Dorsolateral prefrontal cortex (tissue), 122 donors: ENCODE measurements at places on chromosomes 2 and 18. TPM values are rescaled to one million over a fixed set of nuclear protein-coding genes. Genes with fewer than 3 reads are reported as not detected.

SLC9A4 gene
- total RNA-seq: 0.31 TPM

CSRNP3 gene
- total RNA-seq: 92.6 TPM

AQP12B gene
- not detected for total RNA-seq

GCG gene
- total RNA-seq: not detected

CNGA3 gene
- 3.4 TPM for total RNA-seq

RTP5 gene
- total RNA-seq: 9.9 TPM

ABCG5 gene
- total RNA-seq: 0.68 TPM

KLHL29 gene
- total RNA-seq: 30.5 TPM

EFHD1 gene
- 201 TPM for total RNA-seq

IL36A gene
- total RNA-seq: not detected

STAT4 gene
- total RNA-seq: 28.2 TPM

IL1RN gene
- total RNA-seq: not detected

DNAJC5G gene
- total RNA-seq: 6.1 TPM

MTERF4 gene
- 52.8 TPM for total RNA-seq

STAT1 gene
- total RNA-seq: 78.0 TPM

- peak; percentile 50 for DNase-seq
Observed at GRCh38 chr2:96927405-96928171, 57.7 kb upstream of the SEMA4C start.

DNA sequence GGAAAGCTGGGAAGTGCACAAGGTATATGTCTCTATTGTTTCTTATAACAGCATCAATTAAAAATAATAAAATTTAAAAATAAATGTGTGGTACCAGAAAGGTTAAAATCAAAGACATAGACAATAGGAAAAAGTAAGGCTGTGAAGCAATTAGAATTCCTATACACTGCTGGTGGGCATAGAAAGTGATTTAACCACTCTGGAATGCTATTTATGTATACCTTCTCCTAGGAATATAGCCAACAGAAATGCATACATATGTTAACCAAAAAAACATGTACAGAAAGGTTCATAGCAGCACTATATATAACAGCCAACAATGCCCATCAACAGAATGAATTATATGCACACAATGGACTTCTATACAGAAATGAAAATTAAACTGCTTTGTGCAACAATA lies 43.0 kb downstream of the WDSUB1 start:
- DNase-seq: no peak

- no peak for DNase-seq
Observed at GRCh38 chr2:33317369-33318007, 159.0 kb upstream of the RASGRP3 start.

DNA sequence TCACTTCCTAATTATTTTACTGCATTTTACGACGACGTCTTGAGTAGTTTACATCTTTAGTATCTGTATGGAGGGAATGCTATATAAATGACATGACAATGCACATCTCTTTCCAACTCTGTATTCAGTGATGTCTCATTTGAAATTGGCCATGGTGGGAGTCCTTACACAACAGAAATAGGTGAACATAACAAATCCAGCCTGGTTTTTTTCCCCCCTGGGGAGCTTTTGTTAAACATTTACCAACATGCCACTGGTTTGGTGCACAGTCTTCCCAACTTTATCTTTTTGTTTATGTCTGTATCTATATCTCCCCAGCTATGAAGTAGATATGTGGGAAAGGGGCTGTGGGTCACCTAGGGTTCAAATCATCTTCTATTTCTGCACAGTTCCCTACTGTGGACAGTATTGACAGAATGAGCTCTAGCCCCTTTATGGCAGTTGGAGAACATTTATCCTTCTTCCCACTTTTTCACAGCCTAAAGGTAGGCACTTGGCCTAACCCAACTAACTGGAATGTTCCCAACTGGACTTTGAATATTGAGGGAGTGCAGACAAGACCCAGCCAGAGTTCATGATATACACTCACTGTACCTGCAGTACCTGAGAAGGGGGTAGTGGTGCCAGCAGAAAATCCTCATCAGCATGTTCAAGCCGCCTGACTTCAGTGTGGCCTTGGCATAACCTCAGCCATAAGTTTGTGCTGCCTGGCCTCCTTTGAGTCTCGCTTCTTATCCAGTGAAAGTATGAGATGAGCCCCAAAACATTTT lies 5.7 kb upstream of the RTKN start:
- DNase-seq: no peak

DNA sequence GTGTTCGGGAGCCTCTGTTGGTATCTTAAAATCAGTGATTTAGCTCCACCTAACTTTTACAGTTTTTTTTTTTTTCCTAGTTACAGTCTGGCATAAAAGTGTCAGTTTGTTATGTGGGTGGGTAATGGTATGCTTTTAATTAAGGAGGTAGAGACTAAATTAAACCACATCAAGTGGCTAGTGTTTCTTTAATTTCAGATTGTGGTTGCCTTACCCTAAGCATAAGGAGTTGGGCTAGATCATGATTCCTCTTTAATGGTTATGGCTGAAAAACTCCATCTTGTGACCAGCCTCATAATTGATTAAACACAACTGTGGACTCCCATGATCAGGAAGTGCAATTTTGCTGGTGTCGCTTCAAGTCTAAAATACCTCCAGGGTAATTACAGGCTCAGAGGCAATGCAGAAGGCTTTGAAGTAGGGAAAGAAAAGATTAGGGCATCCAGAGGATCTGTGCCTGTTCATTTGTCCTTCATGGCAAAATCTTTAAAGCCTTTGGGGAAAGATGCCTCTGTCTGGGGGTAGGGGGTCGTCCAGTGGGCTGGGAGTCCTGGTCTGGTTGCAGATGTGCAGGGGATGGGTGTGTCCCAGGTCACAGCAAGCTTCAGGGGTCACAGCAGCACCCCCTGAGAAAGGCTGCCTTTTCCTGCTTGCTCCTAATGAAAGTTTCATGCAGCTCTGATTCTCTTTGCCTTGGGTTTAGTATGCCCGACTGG lies 579.2 kb downstream of the BCL11A start:
- DNase-seq: no peak

DNA sequence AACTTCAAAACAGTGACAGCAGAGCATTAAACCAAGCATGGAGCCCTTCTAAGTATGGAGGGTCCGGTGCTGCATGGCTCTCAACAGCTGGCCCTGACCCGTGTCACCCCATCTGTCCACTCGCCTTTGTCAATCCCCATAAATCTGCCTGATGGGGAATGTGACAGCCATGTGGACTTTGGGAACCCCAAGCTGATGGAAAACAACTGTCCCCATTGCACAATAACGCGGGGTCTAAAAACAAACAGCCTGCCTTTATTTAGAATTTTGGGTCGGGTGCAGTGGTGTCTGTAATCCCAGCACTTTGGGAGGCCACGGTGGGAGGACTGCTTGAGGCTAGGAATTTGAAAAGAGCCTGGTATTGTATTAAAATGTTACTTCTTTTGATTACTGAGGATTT lies 17.1 kb upstream of the THADA start:
- no peak for DNase-seq

DNA sequence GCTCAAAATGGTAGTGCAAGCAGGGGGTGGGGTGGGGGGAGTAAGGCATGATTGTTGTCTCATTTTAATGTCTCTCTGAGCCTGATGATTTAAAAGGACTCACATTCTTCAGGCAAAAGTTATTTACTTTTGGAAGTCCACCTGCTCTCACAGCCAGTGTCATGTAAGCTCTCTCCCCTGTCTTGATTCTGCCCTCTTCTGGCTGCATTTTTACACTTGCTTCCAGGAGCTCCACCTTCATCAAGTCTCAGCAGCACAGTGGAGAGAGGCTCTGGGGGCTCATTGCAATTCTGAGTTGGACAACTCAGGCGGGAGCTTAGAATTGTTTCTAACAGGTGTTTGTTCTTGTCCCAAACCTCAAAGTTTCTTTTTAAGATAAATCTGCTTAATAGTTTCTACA lies 39.2 kb downstream of the GNAL start:
- no peak for DNase-seq

- DNase-seq: no peak
Observed at GRCh38 chr2:71951718-71952404, 195.8 kb downstream of the CYP26B1 start.

- DNase-seq: no peak
Observed at GRCh38 chr2:239229545-239230279, 171.1 kb downstream of the HDAC4 start.

DNA sequence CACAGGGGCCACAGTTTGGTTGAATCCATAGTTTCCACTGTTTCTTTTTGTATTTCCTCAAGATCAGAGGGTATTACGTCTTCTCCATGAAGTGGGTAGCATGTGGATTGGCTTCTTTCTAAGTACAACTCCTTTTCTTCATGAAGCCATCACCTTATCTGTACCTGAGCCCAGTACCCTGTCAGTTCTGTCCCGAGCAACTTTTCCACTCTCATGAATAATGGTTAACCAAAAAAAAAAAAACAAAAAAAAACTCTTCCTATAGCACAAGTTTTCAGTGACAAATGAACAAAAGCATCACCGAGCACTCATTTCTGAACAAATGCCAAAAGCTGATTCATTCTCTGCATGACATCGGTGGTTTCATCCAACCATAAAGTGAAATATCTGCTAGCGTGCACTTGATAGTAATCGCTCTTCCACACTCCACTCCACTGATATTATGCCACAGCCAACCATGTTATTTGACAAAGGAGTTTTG lies 53.0 kb upstream of the CCDC150 start:
- no peak for DNase-seq

- DNase-seq: no peak
Observed at GRCh38 chr2:43084699-43085091, 141.7 kb downstream of the ZFP36L2 start.

- DNase-seq: no peak
Observed at GRCh38 chr2:212078103-212078502, 460.5 kb downstream of the ERBB4 start.

- DNase-seq: no peak
Observed at GRCh38 chr2:149038442-149039212, at the start of gene LYPD6B. Gene LYPD6B (plus strand): TSS chr2:149038699. CDS start chr2:149130949, 92,250 bp downstream.

- DNase-seq: no peak
Observed at GRCh38 chr2:235472443-235472842, 21.4 kb upstream of the AGAP1 start.

DNA sequence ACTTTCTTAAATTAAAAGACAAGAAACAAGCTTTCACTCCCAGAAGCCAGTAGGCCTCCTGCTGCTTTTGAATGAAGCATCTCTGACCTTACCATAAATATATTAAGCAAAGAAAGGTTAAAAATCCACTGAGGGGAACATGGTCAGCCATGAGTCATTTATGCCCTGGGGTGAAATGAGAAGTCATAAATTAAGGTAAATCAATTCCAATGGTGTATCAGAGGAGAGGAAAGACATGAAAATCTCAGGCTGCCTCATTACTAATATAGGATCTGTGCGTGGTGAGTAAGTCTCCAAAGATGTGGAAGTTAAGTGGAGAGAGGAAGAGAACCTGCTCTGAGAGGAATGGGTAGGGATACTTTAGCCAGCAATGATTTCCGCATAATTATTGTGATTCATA lies 292.3 kb upstream of the CHAC2 start:
- no peak for DNase-seq

- DNase-seq: no peak
Observed at GRCh38 chr2:143815082-143815481, 685.9 kb downstream of the ARHGAP15 start.

- DNase-seq: no peak
Observed at GRCh38 chr2:240956935-240957655, 41.3 kb upstream of the SNED1 start.

- DNase-seq: no peak
Observed at GRCh38 chr2:68753318-68753717, 18.7 kb downstream of the ARHGAP25 start.

- no peak for DNase-seq
Observed at GRCh38 chr2:159807183-159808031, 9.4 kb upstream of the CD302 start.

DNA sequence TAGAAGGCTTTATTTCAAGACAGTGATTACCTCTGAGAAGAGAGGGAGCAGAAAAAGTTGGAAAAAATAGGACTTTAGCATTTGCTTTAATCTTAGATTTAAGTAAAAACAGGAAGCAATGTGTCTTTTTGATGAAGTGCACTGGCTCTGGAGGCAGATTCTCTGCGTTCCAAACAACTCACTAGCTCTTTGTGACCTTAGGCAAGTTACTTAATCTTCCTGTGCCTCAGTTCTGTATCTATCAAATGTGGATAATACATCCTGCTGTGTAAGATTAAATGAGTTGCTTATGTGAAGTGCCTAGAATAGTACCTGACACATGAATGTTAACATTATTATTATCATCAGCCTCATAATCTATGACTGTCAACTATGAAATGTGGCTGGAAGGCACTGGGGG lies 42.3 kb downstream of the RPRD1A start:
- no peak for DNase-seq

- DNase-seq: no peak
Observed at GRCh38 chr2:101296371-101296770, 12.1 kb downstream of the RNF149 start.

- DNase-seq: no peak
Observed at GRCh38 chr2:85151026-85151425, 17.8 kb downstream of the TCF7L1 start.
